ENCODE measurements at places on chromosomes 1 and 21. TPM values are rescaled to one million over a fixed set of nuclear protein-coding genes. Genes with fewer than 3 reads are reported as not detected.

GRCh38 chr1:169103002-169103401, 3.5 kb upstream of the ATP1B1 start:
- DNase-seq: no peak

GRCh38 chr1:25618433-25618808, 1.8 kb downstream of the MAN1C1 start:
- no peak for DNase-seq

GRCh38 chr1:159921251-159921650, 4.1 kb downstream of the TAGLN2 start:
- peak; percentile 41 for DNase-seq

DNA sequence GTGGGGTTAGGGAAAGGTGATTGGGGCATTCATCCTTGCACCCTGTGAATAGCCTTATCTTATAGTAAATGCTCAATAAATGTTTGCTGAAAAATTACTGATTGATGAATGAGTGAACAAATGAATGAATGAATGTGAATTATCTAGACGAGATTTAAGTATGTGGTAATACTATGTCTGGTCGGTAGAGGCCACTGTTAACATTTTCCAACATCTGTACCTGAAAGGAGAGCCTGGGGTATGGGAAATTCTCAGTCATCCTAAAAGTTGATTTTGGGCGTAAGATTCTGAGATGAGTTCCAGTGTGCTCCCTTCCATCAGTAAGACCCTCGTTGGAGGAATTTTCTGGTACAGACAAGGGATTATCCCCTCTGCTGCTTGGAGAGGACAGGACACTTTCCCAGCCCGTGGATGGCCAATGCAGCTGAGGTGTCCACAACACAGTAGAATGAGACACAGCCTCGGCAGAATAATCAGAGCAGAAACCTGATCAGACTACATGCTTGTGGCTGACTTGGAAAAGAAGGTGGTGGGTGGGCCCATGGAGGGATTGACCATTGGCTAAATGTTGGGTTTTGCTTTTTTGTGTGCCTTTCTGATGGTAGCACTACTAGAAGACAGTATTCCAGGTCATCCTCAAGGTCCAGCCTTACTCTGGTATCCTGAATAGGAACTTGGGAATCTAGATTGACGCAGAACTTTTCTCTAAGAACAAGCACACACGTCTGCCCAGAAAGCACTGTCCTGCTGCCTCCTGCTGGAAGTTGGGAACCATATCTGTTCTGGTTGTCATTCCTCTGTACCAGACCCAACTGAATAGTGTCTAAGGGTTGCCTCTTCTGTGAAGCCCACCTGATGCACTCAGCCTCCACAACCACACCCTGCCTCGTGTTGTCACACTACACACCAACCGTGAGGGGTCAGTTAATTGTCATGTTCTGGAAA, 262.0 kb downstream of the TNR start:
- DNase-seq: peak; percentile 74

- no peak for DNase-seq
Observed at GRCh38 chr1:177385760-177386698, 215.3 kb downstream of the BRINP2 start.

- no peak for DNase-seq
Observed at GRCh38 chr1:158809862-158810261, 21.3 kb upstream of the MNDA start.

DNA sequence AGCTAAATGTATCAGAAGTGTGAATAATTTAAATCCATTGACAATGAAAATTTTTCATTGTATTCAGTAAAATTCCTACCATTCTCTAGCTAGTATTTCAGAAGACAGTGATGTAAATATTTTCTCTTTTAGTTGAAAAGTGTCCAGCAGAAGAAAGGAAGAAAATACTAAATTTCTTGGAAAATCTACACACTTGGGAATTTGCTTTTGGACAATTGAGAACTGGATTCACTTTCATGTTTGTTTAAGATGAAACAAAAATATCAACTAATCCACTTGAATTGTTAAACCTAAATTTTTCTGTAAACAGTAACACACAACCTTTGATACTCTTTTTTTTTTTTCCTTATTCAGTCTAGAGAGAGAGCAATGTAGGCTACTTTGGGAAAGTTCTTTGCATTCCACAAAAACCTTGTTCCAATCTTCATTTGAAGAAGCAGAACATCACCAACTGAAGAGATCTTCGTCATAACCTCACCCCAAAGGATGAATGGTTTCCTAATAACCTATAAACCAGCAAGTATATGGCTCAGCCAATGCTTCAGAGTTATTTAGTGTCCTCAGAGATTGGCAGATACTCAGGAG, 155.1 kb upstream of the GORAB start:
- DNase-seq: no peak

Gene C1orf21
- total RNA-seq: 27.1 TPM

Gene KRTAP10-7
- not detected for total RNA-seq

Gene OR2T29
- not detected for total RNA-seq

Gene CGN
- 2.4 TPM for total RNA-seq

All from dermis blood vessel endothelial cell (primary cell).